Hematopoietic multipotent progenitor cell treated with erythropoietin and hydrocortisone succinate and interleukin-3 and kit ligand, for 17 days (in vitro differentiated cells): ENCODE measurements at places on chromosomes 2 and 18.

- DNase-seq = no peak
These were observed 32.1 kb downstream of the CCDC93 start for GRCh38 chr2:117981810-117982209.

GRCh38 chr2:238985041-238985729 is 137.3 kb downstream of the TWIST2 start:
- no peak for DNase-seq

GRCh38 chr2:195579776-195580555 is 77.1 kb upstream of the SLC39A10 start:
- no peak for DNase-seq

DNA sequence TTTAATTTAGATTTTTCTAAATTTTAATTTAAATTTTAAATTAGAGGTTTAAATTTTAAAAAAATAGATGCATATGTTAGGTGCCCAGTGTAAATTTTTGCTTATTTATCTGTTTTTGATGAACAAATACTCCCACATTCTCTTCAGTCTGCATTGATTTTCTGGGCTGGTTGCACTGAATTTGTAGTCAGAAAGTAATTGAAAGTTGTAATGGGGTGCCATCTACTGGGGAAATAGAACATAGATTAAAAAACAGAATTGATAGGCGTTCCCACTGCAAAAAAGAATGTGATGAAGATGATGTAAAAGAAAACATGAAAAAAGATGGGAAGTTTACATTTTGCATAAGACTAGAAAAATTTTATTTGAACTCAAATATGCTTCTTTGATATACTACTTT is 51.7 kb upstream of the CCDC85A start:
- peak; percentile 7 for DNase-seq

GRCh38 chr18:55382277-55382805 is 205.7 kb downstream of the TCF4 start:
- DNase-seq = no peak

GRCh38 chr18:37674570-37674969 is 109.0 kb upstream of the CELF4 start:
- DNase-seq = no peak
